ENCODE measurements at places on chromosomes 5 and 9. TPM values are rescaled to one million over a fixed set of nuclear protein-coding genes. Genes with fewer than 3 reads are reported as not detected.

GRCh38 chr5:99900302-99900852 is 634.8 kb upstream of the FAM174A start:
- no peaks in the 10 kb centered on the region for H3K27me3 ChIP-seq
- no peak overlapping the region for H3K27ac ChIP-seq
- H3K4me3 ChIP-seq: no peak overlapping the region
- no peaks in the 10 kb centered on the region for H3K36me3 ChIP-seq

- DNase-seq: no peak
- H3K27ac ChIP-seq: no peak overlapping the region
- H3K4me1 ChIP-seq: no peaks in the 10 kb centered on the region
- H3K27me3 ChIP-seq: no peaks in the 10 kb centered on the region
Measured at GRCh38 chr9:117083559-117083958, 331.3 kb downstream of the ASTN2 start.

DNA sequence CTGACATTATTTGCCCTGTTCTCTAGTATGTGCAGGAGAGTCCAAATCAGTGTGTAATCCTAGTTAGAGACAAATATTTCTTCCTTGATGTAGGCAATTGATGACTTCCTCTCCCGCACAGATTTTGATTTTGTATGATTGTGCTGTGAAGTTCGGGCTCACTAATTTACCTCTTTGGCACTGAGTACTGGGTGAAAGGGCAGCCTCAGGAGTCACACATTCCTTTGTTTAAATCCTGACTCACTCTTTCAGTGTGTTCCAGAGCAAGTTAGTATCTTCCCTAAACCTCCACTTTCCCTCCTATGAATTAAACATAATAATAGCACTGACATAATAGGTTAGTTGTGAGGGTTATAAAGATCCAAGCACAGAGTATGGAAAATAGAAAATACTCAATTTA is 269.7 kb downstream of the ISL1 start:
- H3K36me3 ChIP-seq: no peaks in the 10 kb centered on the region
- H3K4me1 ChIP-seq: peaks cover 3% of the 10 kb centered on the region
- no peaks in the 10 kb centered on the region for H3K27me3 ChIP-seq
- H3K4me3 ChIP-seq: no peak overlapping the region

- DNase-seq: no peak
- peaks cover 6% of the 10 kb centered on the region for H3K4me1 ChIP-seq
- H3K27ac ChIP-seq: no peak overlapping the region
- no peaks in the 10 kb centered on the region for H3K27me3 ChIP-seq
Measured at GRCh38 chr5:157533011-157533481, 42.5 kb downstream of the ADAM19 start.

GRCh38 chr9:111914749-111915424 is 18.3 kb downstream of the UGCG start:
- peak; percentile 38 for DNase-seq
- H3K4me3 ChIP-seq: no peak overlapping the region
- no peak overlapping the region for H3K27ac ChIP-seq
- peaks cover 31% of the 10 kb centered on the region for H3K36me3 ChIP-seq
- no peaks in the 10 kb centered on the region for H3K27me3 ChIP-seq

DNA sequence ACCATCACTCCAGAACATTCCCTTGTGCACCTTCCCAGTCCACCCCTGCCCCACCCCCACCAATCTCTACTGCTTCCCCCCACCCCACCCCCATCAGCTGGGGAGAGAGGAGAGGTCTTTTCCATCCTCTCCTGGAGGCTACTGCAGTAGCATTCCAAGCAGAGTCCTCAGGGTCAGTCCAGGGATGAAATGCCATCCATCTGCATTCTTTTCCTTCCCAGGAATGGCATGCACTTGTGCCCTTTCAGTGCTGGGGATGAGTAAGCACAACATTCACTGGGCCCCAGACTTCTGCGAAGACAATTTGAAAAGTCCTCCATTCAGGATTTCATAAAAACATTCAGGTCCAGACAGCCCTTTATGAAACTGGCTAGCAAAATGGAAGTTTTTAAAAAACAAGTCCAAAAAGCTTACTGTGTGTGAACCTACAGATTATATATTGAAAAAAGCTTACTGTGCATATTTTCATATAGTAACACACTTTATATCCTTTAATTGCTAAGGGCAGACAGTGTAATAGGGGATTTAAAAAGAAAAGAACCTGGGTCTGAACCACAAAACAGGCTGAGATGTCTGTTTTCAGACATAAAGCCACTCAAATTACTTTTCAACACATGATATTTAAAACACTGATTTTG is 50.0 kb upstream of the GOLPH3 start:
- no peak for DNase-seq
- no peaks in the 10 kb centered on the region for H3K27me3 ChIP-seq
- peaks cover 4% of the 10 kb centered on the region for H3K36me3 ChIP-seq
- peak overlapping the region; percentile 71 for H3K27ac ChIP-seq

GRCh38 chr9:99353408-99353807 is 131.3 kb downstream of the SEC61B start:
- H3K27ac ChIP-seq: no peak overlapping the region
- H3K27me3 ChIP-seq: no peaks in the 10 kb centered on the region
- H3K4me1 ChIP-seq: no peaks in the 10 kb centered on the region

DNA sequence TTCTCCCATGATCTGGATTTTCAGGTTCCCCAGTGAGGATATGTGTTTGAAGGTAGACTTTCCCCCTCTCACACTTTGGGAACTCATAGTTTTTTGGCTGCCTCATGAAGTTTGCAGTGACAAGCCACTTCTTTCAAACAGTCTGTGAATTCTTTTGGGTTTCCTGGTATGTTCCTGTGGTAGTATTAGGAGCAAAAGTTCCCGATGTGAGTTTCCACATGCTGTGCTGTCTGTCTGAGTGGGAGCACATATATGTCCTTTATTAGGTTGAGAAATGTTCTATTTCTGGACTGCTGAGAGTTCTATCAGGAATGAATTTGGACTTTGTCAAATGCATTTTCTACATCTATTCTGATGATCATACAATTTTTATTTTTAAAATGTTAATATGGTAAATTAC is 273.2 kb upstream of the TARS1 start:
- H3K4me3 ChIP-seq: no peak overlapping the region
- H3K27ac ChIP-seq: no peak overlapping the region
- no peaks in the 10 kb centered on the region for H3K4me1 ChIP-seq

GRCh38 chr5:124399426-124399961 is 346.9 kb downstream of the ZNF608 start:
- DNase-seq: no peak
- no peaks in the 10 kb centered on the region for H3K36me3 ChIP-seq
- no peaks in the 10 kb centered on the region for H3K27me3 ChIP-seq
- H3K4me3 ChIP-seq: no peak overlapping the region

GRCh38 chr5:126359884-126360283 is 63.3 kb upstream of the GRAMD2B start:
- no peaks in the 10 kb centered on the region for H3K36me3 ChIP-seq
- no peaks in the 10 kb centered on the region for H3K27me3 ChIP-seq
- no peak for DNase-seq

- no peak for DNase-seq
- H3K36me3 ChIP-seq: no peaks in the 10 kb centered on the region
- no peak overlapping the region for H3K27ac ChIP-seq
- H3K4me1 ChIP-seq: no peaks in the 10 kb centered on the region
Measured at GRCh38 chr9:69299826-69300225, 25.2 kb upstream of the ENTREP1 start.

- no peaks in the 10 kb centered on the region for H3K27me3 ChIP-seq
- H3K36me3 ChIP-seq: no peaks in the 10 kb centered on the region
- H3K4me1 ChIP-seq: no peaks in the 10 kb centered on the region
- DNase-seq: no peak
Measured at GRCh38 chr5:139971202-139971725, 71.8 kb downstream of the NRG2 start.

GRCh38 chr5:79474367-79475151 is 39.4 kb downstream of the HOMER1 start:
- no peak overlapping the region for H3K27ac ChIP-seq
- H3K4me1 ChIP-seq: no peaks in the 10 kb centered on the region
- H3K27me3 ChIP-seq: no peaks in the 10 kb centered on the region
- no peaks in the 10 kb centered on the region for H3K36me3 ChIP-seq

GRCh38 chr5:169869066-169869465 is 111.2 kb downstream of the INSYN2B start:
- H3K27me3 ChIP-seq: no peaks in the 10 kb centered on the region
- no peak overlapping the region for H3K4me3 ChIP-seq
- no peak for DNase-seq
- H3K4me1 ChIP-seq: no peaks in the 10 kb centered on the region
- no peaks in the 10 kb centered on the region for H3K36me3 ChIP-seq

- no peak overlapping the region for H3K4me3 ChIP-seq
- no peaks in the 10 kb centered on the region for H3K27me3 ChIP-seq
- H3K27ac ChIP-seq: no peak overlapping the region
- peaks cover 11% of the 10 kb centered on the region for H3K4me1 ChIP-seq
- DNase-seq: no peak
Measured at GRCh38 chr9:130478736-130479575, 34.2 kb downstream of the ASS1 start.

DNA sequence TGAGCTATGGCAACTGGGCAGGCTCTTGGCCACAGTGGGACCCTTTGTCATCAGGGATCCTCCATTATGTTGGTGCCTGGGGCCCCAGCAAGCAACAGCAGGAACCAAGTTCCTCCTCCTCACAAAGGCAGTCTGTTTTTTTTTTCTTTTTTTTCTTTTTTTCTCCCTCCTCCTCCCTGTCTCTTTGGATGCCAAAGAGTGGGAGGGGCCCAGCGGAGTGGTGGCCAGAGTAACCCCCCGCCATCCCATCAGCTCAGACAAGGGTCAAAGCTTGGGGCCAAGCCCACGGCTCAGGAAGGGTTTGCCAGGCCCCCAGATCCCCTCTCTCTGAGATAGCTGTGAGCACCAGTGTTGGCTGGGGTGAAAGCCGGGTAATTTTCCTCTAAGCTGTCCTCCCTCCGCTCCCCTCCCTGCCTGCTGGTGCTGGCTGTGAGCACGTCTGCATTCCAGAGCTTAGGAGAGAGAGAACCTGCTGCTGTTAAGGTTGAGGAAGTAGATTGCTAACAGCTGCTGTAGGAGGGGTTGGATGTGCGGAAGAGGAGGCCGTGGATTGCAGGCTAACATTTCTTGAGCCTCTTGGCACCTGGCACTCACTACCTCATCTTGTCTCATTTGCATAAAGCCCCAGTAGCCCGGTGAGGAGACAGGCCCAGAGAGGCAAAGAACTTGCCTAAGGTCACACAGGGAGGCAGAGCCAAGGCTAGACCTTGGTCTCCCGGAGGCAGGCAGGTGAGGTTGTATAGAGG is 21.2 kb downstream of the GSN start:
- H3K27ac ChIP-seq: peak overlapping the region; percentile 94
- no peak overlapping the region for H3K4me3 ChIP-seq
- H3K36me3 ChIP-seq: no peaks in the 10 kb centered on the region
- DNase-seq: no peak

GRCh38 chr5:148623741-148624140 is 30.6 kb downstream of the HTR4 start:
- no peak overlapping the region for H3K27ac ChIP-seq
- H3K4me1 ChIP-seq: no peaks in the 10 kb centered on the region
- no peak overlapping the region for H3K4me3 ChIP-seq
- H3K36me3 ChIP-seq: no peaks in the 10 kb centered on the region
- DNase-seq: no peak

DNA sequence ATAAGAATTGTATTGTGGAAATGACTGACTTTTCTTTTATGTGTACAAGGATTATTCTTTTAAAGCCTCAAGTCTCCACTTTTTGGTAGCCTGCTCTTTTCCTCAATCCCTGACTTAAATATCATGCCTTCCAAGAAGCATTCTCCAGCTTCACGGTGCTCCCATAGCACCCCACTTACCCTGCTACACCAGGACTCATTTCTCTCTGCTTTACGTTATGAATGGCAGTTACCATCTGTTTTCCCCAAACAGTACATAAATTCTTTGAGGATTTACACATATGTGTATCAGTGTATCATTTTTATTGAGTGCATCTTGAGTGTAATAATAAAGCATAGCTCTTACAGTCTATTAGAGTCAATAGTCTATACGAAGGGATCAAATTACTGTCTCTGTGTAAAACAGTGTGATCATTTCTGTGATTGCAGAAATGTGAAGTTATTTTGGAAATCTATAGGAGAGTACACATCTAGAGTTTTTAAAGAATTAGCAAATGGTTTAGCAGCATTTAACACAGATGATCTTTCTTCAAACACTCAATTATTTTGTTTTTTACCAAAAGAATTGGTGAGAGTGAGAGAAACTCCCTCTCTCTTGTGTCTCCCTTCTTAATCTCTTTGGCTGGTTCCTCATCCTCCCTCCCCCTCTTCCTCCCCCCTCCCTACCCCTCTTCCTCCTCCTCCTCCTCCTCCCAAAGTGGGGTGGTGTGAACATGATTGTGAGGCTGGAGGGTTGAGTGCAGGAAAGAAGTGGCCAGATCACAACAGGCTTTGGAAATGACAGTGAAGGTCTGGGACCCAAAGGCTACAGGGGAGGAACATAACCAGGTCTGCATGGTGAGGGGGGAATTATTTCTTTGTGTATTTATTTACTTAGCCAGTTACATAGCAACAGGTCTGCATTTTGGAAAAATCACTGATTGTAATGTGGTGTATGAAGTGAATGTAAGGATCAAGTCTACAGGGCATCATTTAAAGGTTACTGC is 27.6 kb upstream of the ECM2 start:
- no peak overlapping the region for H3K4me3 ChIP-seq
- no peak overlapping the region for H3K27ac ChIP-seq
- H3K36me3 ChIP-seq: no peaks in the 10 kb centered on the region
- H3K4me1 ChIP-seq: no peaks in the 10 kb centered on the region

NEUROG1 gene
- polyA plus RNA-seq: not detected

SLC25A48 gene
- 0.23 TPM for polyA plus RNA-seq

ADAMTS12 gene
- 4.1 TPM for polyA plus RNA-seq

SPINK13 gene
- not detected for polyA plus RNA-seq

MGAT1 gene
- 55.8 TPM for polyA plus RNA-seq

FKBP15 gene
- 17.6 TPM for polyA plus RNA-seq

ANKRD55 gene
- polyA plus RNA-seq: not detected

ZNG1F gene
- polyA plus RNA-seq: 12.6 TPM

GRM6 gene
- polyA plus RNA-seq: not detected

All from SK-N-SH (cell line).